ENCODE measurements at places on chromosomes 7 and 10.

DNA sequence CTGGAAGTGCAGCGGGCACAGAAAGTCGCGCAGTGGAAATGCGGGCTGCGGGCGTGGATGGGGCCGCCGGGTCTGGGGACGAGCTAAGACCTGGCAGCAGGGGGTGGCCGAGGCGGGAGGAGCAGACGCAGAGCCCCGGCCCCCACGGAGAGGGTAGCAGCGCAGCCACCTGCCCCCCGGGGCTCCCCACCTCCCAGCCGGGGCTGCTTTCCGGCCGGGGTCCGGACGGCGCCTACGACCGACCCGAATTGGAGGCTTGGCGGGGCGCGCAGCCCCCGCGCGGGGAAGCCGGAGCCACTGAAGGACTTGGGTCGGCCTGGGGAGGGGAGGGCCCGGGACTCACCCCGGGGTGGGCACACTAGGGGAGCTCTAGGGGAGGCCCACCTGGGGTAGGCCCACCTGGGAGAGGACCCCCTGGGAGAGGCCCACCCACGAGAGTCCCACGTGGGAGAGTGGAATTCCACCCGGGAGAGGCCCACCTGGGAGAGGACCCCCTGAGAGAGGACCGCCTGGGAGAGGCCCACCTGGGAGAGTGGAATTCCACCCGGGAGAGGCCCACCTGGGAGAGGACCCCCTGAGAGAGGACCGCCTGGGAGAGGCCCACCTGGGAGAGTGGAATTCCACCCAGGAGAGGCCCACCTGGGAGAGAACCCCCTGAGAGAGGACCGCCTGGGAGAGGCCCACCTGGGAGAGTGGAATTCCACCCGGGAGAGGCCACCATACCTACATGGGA lies 854 bp upstream of the CFAP46 start:
- DNase-seq, result no peak

- no peak for DNase-seq
Observed at GRCh38 chr7:106062006-106062405, 50.1 kb downstream of the SYPL1 start.

GRCh38 chr7:127901895-127902703 lies 129.1 kb downstream of the LRRC4 start:
- no peak for DNase-seq

GRCh38 chr10:77906951-77907421 lies 19.6 kb downstream of the DLG5 start:
- no peak for DNase-seq

DNA sequence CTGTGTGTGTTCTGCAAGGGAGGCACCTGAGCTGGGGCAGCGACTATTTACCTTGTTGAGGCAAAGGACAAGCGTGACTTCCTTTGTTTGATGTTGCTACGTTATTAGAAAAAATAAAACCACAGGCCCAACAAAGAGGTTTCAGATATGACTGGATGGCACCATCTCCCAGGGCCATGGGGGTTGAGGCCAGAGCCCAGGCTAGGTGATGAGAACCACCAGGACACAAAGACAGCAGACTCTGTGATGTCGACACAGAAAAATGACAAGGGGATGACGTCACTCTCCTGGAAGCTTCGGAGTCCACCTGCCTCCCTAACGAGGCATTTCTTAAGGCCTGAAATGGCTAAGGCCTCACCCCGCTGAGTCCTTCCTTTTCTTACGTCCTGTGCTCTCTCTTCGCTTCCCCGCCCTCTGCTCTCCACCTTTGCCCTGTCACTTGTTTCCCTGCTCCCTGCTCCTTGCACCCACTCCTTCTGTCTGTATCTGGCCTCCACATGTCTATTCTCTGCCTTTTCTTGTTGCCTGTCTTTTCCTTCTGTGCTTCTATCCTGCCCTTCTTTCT lies 83.0 kb upstream of the ADRB1 start:
- DNase-seq, result peak; percentile 71

- peak; percentile 67 for DNase-seq
Observed at GRCh38 chr7:142795339-142795863, 24.6 kb downstream of the PRSS2 start.

DNA sequence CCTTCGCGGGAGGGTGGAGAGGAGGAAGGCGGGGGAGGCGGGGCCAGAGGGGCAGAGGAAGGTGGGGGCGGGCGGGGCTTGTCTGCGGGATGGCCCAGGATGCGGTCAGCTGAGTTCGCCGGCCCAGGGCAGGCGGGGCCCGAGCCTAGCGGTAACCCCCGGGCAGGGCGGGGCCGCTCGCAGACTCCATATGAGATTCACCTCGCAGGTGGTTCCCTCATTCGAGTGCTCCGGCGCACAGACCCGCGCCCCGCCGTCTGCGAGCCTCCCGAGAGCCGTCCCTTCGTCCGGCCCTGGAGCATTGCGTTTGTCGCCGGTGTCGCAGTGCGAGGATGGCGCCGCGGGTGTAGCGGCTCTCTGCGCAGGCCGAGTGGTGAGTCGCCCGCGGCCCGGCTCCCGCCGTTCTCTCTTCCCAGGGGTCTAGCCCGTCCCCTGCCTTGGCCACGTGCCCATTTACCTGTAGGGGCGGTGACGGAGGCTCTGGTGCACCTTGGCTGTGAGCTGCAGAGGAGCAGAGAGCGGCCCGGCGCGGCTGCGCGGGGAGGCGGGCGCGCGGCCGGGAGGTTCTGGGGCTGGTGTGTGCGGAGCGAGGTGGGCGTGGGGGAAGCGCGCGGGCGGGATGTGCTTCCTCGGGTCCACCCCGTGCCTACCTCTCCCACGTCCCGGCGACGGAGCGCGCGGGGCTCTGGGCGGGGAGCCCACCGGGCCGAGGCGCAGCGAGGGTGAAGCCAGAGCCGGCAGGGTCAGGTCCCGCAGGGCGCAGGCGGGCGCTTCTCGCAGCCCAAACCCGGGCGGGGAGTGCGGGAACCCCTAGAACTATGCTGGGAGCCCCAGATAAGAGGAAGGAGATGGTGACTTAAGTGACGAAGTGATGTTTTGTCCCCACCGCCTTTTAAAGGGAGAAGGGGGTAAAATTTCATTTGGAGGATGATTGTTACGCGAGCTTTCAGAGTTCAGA lies at the start of gene UPP1:
UPP1 (plus strand) TSS at position 220 of the 958 bp plus-strand sequence. CDS start 5,519 bp downstream, outside the sequence.
- peak; percentile 92 for DNase-seq

- DNase-seq, result no peak
Observed at GRCh38 chr7:73612598-73613269, 11.6 kb downstream of the MLXIPL start.

GRCh38 chr10:34748767-34749166 lies 66.3 kb downstream of the PARD3 start:
- no peak for DNase-seq

DNA sequence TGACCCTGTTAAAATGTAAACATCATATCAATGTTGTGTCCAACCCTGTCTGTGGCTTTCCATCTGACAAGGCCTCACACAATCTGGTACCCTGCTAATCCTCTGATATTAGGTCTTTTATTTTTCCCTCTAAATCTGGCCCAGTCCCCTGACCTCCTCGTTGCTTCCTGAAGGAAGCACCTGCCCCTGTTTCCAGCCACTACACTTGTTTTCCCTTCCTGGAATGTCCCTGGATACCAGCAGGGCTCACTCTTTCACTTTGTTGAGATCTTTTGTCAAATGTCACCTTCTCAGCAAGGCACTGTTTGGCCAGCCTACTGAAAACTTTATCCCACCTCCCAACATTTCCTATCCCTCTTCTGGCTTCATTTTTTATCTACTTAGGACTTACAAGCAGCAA lies 2.1 kb downstream of the SAMD9L start:
- DNase-seq, result no peak

GRCh38 chr10:127193125-127193524 lies 3.3 kb downstream of the INSYN2A start:
- DNase-seq, result no peak

GRCh38 chr7:8931906-8932646 lies 498.7 kb downstream of the NXPH1 start:
- no peak for DNase-seq

GRCh38 chr10:18306031-18306430 lies 165.8 kb downstream of the CACNB2 start:
- DNase-seq, result no peak

DNA sequence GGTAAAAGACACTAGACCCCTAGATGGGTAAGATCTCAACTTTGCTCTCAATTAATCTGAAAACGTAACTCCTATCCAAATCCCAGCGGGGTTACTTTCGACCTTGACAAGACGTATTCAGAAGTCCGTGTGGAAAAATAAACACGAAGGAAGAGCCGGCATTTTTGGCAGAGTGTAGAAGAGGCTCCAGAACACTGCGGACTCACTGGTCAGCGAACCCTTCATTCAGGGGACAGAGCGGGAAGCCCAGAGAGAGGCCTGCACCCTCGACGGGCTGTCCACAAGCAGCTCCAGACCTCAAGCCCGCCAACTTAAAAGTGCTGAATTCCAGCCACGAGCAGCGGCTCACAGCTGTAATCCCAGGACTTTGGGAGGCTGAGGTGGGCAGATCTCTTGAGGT lies 54.7 kb downstream of the DPYSL4 start:
- no peak for DNase-seq

DNA sequence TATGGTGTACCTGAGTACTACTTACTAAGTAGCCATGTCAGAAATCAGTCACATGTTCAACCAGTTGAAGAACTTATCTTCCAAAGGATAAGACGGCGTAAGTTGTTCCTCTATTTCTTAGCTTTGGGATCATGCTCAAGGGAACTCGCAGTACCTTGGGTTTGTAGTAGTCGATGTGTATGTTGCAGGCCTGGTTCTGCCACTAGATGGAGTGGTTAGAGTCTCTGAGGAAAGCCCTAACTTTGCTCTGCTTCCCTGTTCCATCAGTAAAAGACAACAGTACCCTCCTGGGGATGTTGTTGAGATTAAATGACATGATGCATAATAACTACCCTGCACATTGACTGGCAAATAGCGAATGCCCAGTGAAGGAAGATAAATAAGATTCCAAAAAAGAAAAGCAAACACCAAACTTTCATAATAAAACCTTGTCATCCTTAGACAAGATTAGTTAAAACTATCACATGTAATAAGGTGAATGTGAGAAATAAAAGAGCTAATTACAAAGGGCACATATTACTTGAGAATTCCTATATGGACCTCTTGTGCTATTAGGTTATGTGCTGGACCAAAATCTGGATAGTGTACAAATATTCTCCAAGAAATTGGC lies 165.9 kb downstream of the ABCA13 start:
- no peak for DNase-seq

DNA sequence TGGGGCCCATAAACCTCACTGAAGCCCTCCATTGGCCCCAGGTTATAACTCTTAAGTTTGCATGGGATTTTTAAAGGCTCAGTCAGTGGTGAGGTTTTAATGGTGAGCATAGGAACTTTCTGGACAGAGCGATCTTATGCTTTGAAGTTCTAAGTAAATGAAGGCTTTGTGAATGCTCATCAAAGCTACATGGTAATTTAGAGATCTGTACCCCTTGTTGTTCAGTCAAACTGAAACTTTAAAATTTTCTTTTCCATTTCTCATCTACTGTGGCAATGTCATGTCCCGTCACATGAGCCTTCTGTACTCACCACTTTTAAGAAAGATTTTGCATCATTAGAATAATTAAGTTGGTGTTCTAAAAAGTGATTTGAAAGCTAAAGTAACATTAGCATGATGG lies 39.9 kb downstream of the CHN2 start:
- DNase-seq, result no peak

DNA sequence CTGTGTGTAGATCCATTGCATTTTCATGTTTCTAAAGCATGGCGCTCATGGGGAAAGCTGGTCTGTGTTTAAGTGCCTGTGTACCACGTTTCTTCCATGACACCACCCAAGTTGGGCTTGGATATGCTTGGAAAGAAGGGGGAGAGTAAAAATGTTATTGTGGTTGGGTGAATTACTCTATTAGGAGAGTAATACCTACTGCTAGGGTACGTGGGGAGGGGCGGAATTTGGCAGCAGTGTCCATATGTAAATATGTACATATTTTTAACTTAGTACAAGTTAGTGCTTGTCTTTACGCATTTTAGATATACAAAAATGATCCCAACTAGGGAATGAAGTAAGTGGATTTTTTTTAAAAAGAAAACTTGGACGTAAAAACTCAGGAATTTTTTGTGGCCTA lies 42.9 kb upstream of the SAMD8 start:
- DNase-seq, result no peak

- no peak for DNase-seq
Observed at GRCh38 chr7:29375641-29376562, 181.3 kb downstream of the CHN2 start.

- no peak for DNase-seq
Observed at GRCh38 chr10:111392910-111393309, 316.1 kb downstream of the ADRA2A start.

- no peak for DNase-seq
Observed at GRCh38 chr7:41007811-41008210, 695.1 kb downstream of the INHBA start.

- no peak for DNase-seq
Observed at GRCh38 chr10:31906039-31906438, 22.6 kb downstream of the ARHGAP12 start.

DNA sequence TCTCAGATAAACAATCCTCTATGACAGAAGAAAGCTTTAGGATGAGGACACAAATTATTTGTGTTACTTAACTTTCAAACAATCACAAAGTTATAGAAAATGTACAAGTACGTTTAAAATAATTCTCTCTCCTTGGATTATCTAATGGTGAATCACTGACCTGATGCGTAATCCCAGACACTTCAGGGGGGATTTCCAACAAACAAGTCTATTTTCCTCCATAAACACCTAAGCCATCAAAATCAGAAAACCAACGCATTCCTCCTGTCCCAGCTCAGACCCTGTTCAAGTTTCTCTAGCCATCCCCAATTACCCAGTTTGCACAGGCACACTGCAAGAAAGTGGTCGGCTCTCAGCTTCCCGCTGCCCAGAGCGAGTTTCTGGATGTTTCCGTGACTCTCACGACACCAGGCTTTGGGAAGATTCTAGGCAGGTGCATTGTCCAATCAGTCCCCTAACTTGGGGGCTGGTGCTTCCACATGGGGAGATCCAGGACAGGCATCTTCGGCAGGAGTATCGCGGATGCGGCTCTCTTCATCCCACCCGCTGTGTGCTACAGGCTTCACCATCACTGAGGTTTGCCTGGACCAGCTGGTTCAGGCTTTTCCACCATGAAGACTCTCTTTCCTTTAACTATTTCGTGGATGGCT lies 200.0 kb downstream of the ZMYND11 start:
- no peak for DNase-seq

DNA sequence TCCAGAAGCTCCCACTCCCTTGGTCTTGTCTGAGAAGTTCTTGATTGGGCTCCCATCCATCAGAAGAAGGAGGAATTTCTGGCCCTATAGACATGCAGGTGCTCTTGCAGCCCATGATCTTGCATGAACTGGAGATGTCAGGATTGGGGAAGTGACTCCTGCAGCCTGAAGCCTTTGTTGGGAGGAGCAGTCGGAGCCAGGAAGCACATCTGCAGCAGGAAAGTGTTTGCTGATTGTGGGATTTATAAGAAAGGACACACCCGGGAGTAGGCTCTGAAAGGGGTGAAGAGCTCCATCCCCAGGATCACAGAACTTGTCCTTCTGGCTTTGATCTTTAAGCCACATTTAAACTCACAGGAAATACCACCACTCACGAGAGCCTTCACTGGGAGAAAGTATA lies 185.2 kb downstream of the DYNC1I1 start:
- no peak for DNase-seq

- DNase-seq, result no peak
Observed at GRCh38 chr7:92644406-92645113, 54.4 kb upstream of the FAM133B start.

DNA sequence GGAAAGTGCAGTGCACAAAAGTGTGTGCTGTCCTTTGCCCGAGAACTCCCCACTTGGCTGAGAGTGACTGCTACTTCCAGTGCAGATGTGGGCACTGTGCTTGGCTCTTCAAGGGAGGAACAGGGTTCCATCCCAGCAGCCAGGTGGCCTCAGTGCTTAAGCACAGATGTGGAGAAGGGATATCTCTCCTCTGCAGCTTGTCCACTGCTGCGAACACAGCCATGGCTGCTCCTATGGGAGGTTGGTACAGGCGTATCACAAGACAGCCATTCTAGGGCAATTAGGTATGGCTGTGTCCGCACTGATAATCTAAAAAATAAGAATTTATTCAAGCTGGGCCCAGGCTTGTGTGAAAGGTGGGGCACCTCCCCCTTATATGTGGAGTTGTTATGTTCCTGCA lies 66.6 kb downstream of the GLCCI1 start:
- DNase-seq, result no peak

All from CD4-positive, alpha-beta T cell treated with Interleukin-21 for 1 hour (primary cell).